ENCODE measurements at places on chromosomes 3 and 15.
A peak's percentile ranks its signal among the peaks of the same experiment; 100 is the strongest.

- peak; percentile 65 for DNase-seq
Observed at GRCh38 chr3:192915304-192915703, 2.4 kb downstream of the MB21D2 start.

- DNase-seq: peak; percentile 53
Observed at GRCh38 chr3:116473602-116474001, 28.3 kb upstream of the LSAMP start.

GRCh38 chr3:143737065-143737464, 111.2 kb downstream of the SLC9A9 start:
- DNase-seq: no peak

GRCh38 chr3:129606636-129607390, at the start of gene PLXND1:
Gene PLXND1 (minus strand): TSS chr3:129606676. CDS start chr3:129606639, 37 bp downstream.
- peak; percentile 56 for DNase-seq

GRCh38 chr3:56630966-56631365, 52.1 kb downstream of the TASOR start:
- peak; percentile 7 for DNase-seq

GRCh38 chr15:59946084-59946483, 58.0 kb upstream of the FOXB1 start:
- no peak for DNase-seq

GRCh38 chr3:22606938-22607337, 596.2 kb upstream of the UBE2E2 start:
- no peak for DNase-seq

DNA sequence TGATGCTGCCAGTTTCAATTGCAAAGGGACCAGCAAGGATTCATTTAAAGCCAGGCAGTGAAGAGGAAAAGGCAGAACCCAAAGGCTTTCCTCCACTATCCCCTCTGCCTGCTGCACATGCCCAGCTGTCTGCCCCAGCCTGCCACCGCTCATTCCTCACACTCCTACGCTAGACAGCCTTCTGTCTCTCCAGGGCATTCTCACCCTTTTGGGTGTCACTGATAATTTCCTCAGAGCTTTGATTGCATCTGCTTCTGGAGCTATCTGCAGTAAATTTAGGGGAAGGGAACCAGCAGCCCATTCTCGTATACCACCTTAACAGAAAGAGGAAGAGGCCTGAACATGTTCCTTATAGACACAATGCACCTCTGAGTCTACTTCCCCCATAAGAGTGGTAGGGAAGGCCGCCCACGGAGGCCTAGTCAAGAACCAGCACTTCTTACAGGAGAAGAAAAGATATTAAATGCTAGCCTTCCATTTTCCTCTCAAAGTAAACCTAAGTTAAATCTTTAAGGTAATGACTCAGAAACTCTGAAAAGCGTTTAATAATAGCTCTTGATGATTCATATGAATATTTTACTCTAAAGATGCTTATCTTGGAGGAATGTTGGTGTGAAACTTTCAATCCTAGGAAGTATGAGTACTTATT, 20.9 kb downstream of the NUDT16 start:
- DNase-seq: peak; percentile 58

GRCh38 chr3:128794770-128795649, 69.0 kb downstream of the RAB7A start:
- peak; percentile 56 for DNase-seq

DNA sequence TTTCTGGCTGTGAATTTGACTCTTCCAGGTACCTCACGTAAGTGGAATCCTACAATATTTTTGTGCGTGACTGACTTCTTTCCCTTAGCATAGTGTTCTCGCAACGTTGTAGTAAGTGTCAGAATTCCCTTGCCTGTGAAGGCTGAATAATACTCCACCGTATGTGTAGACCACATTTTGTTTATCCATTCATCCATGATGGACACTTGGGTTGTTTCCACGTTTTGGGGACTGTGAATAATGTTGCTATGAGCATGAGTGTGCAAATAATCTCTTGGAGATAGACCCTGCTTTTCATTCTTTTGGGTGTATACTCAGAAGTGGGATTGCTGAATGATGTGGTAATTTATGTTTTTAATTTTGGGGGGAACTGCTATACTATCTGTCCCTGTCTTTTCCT, 82.2 kb downstream of the APBA2 start:
- DNase-seq: no peak

DNA sequence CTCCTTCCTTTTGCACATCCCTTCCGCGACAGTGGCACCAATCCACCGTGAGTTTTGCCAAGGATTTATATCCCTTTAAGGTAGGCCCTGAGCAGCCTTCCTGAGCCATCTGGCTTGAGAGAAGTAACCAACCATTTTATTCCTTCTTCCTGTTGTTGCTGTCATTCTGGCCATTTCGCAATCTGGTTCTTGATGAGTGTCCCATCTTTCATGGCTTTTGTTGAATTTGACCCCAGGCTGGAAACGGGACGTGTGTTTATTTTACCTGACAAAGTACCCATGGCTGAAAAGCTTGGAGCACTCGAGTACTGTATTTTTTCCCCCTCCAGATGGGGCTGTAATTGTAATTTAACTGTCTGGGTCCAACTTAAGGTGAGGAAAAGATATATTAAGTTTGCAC, 173.4 kb downstream of the WNT5A start:
- no peak for DNase-seq

DNA sequence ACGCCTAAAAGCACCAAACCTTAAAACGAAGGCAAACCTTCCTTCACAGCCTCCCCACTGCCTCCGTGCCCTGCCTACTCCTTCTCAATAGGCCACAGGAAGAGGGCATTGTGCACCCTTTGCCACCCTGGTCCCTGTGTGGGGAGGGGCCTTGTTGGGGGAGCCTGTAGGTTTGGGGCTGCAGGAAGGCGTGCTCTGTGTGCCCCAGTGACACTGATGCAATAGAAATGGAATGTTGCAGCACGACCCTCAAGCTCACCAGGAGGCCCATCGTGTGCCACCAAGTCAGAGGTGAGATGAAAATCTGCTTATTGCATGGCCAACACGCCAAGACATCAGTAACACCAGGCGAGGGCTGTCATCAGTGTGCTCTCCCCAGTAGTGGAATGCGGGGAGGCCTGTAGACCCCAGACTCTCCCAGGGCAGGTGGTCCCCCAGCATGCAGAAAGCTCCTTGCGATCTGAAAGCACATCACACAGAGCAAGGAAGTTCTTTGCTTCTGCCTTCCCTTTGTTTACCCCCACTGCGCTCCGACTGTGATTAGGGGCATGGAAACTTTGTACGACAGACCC, 86.2 kb downstream of the ASB7 start:
- no peak for DNase-seq

DNA sequence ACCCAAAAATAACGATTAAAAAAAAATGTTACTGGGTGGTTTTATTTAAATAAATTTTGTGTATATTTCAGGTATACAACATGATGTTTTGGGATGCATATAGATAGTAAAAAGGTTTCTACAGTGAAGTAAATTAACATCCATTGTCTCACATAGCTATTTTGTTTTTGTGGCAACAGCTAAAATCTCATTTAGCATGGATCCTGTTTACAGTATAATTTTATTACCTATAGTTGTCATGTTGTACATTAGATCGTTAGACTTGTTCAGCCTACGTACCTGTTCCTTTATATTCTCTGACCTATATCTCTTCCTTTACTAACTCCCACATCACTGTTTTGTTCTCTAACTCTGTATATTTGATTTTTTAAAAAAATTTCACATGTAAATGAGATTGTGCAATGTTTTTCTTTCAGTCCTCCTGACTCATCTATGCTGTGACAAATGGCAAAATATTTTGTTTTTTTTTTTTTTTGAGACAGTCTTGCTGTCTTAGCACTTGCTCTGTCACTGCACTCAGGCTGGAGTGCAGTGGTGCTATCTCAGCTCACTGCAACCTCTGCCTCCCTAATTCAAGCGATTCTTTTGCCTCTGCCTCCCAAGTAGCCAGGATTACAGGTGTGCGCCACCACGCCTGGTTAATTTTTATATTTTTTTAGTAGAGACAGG, 45.6 kb downstream of the OIP5 start:
- no peak for DNase-seq

GRCh38 chr15:32042269-32042972, 12.1 kb downstream of the CHRNA7 start:
- DNase-seq: peak; percentile 12
